Ecto neural progenitor cell (in vitro differentiated cells): ENCODE measurements at places on chromosomes 16 and 17.

- no peak for DNase-seq
These were observed 24.5 kb downstream of the C17orf67 start for GRCh38 chr17:56809106-56809819.

DNA sequence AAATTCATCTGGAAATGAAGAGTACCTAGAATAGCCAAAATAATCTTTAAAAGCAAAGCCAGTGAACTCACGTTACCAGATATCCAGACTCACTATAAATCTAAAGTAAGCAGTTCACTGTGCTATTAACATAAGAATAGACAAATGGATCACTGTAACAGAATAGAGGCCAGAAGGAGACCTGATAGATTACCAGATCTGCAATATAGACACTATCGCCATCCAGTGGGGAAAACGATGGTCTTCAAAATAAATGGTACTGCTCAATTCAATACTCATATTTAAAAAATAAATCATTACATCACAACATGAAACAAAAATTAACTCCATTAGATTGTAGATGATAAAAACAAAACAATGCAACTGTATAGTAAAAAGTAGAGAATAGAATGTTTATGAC lies 158.6 kb upstream of the CDH8 start:
- DNase-seq, result no peak

- DNase-seq, result no peak
These were observed 109.8 kb downstream of the SLC39A11 start for GRCh38 chr17:72982680-72983079.

- DNase-seq, result no peak
These were observed 10.4 kb downstream of the KPNB1 start for GRCh38 chr17:47660064-47660492.

DNA sequence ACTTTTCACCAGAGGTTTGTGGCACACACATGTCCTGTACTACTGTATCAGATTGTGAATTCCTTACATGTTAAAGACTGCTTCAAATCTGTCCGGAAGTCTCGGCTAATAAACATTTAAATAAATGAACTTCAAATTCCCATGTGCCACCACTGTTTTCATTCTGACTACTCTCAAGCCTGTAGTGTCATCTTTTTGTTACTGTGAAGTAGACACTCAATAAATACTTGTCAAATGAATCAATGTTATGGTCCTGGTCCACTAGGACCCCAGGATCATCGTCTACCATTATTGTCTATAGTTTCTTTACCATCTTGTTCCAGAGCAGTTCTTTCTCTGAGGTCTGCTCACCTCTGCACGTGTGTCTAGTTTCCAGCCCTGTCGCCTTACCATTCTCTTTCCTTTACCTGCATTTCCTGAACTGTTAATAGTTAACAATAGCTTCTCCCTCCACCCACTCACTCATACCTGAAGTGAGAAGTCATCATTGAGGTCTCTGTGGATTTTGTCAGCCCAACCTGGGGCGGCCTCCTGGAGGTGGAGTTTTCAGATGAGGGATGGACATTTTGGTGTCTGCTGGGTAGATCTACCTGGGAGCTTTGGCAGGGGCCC lies 333.0 kb downstream of the SEC14L1 start:
- no peak for DNase-seq

DNA sequence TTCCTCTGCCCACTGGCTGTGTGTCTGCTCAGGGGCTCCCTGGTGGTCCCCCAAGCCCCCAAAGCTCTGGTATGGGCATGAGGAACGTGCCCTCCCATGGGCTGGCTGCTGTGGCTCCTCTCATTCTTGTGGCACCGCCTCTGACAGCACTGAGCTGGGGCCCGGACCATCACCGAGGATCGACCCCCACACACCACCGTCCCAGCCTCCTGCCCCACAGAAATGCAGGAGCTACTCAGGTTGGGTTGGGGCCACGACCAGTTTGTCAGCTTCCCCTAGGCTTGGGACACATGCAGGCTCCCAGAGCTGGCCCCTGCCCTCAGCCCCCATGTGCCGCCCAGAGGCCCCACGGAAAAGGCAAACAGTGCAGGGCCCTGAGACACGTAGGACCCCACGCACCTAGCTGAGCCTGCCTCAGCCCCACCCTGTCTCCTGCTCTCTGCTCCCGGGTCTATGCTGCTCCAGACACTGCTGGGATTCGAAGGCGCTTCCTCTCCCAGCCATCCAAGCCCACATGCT lies 3.3 kb upstream of the CASKIN1 start:
- DNase-seq, result no peak

DNA sequence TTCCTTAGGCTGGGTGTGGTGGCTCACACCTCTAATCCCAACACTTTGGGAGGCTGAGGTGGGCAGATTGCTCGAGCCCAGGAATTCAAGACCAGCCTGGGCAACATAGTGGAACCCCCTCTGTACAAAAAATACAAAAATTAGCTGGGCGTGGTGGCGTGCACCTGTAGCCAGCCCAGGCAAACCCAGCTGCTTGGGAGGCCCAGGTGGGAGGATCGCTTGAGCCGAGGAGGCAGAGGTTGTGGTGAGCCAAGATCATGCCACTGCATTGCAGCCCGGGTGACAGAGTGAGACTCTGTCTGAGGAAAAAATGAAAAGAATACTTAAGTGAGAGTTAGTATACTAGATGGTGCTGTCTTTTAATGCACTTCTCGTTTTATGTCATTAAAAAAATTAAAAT lies 15.1 kb downstream of the PPM1D start:
- no peak for DNase-seq

GRCh38 chr16:85612191-85612800 lies 826 bp upstream of the GSE1 start:
- DNase-seq, result no peak

- no peak for DNase-seq
These were observed 88.5 kb upstream of the HNF1B start for GRCh38 chr17:37833237-37833859.

DNA sequence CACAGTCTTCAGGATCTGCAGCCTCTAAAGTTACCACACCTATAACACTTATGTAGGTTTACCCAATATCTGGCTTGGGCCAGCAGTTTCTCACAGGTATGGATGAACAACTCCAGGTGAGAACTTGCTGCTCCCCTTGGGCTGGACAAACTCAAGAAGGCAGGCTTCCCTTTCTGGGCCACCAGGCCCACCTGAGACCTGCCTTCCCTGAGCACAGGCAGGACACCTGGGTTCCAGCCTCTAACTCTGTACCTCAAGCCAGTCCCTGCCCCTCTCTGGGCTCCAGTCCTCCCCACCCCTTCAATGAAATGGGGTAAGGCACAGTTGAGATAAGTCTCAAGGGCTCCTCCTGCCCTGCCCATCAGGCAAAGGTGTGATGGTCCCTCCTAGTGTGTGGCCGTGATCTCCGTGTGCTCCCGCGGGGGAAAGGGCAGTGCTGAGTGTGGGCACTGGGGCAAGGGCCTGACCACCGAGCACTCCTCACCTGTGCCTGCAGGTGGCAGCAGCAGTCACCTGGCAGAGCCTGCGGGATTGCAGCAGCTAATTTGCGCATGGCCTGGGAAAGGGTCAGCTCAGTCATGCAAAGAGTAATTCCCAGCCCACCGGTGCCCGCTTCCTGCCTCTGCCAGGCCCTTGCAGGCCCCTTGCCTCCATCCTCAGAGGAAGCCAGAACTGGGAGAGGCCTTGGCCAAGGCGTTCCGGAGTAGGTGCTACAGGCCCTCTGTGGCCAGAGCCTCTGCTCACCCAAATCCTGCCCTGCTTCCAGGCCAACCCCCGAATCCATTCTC lies 28.2 kb upstream of the ADGRG1 start:
- DNase-seq, result peak; percentile 84

GRCh38 chr17:82598256-82599119 lies 49.8 kb downstream of the WDR45B start:
- DNase-seq, result no peak

- no peak for DNase-seq
These were observed 6.5 kb downstream of the PRSS27 start for GRCh38 chr16:2713523-2713922.

GRCh38 chr16:50567651-50568050 lies 19.5 kb downstream of the NKD1 start:
- no peak for DNase-seq

GRCh38 chr17:13194887-13195286 lies 177.1 kb upstream of the ELAC2 start:
- DNase-seq, result no peak

- no peak for DNase-seq
These were observed 12.7 kb upstream of the SPECC1 start for GRCh38 chr17:19996502-19996901.

- DNase-seq, result no peak
These were observed 27.5 kb downstream of the KIFC3 start for GRCh38 chr16:57774705-57775285.

DNA sequence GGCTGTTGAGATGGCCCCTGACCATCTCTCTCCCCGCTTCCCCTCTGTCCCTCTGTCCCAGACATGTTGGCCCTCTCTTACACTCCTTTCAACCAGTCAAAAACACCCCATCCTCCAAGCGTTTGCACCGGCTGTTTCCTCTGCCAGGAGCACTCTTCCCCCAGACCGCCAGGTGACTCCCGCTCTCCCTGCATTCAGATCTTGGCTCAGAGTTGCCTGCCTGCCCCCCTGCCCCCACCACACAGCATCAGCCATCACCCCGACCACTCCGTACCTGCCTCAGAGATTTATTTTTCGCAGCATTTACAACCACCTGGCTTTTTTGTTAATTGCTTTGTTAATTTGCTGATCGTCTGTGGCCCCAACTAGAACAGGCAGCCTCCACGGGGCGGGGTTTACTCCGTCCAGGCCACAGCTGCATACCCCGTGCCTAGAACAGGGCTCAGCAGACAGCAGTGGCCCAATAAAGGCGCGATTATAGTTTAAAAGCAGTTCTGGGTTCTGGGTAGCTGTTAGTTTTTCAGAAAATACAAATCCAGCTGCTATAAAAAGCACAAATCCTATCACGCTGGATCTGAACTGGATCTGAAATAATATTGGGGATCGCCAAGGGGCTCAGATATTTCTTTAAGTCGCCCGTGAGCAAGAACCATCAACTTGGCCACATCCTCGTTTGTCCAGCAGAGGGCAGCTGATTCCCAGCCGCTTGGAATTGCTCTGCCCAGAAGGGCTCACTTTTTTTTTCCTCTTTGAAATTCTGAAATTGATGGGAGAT lies 173.6 kb downstream of the IRF8 start:
- peak; percentile 77 for DNase-seq

DNA sequence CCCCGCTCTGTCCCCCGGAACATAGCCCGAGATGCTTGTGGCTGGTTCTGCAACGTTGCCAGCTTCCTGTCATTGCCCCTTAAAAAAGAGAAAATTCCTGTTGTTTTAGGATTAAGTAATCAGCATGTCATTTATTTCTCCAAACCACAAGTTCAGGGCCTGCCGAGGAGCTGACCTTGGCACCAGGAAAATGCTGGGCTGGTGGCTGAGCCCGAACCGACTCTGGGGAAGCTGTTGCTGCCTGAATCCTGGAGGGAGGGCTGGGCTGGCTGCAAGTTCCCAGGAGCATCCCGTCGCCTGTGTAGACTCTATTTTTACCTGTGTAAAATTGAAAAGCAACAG lies 130.9 kb upstream of the FOXF1 start:
- no peak for DNase-seq

GRCh38 chr16:23566724-23567123 lies 9.2 kb downstream of the UBFD1 start:
- no peak for DNase-seq

DNA sequence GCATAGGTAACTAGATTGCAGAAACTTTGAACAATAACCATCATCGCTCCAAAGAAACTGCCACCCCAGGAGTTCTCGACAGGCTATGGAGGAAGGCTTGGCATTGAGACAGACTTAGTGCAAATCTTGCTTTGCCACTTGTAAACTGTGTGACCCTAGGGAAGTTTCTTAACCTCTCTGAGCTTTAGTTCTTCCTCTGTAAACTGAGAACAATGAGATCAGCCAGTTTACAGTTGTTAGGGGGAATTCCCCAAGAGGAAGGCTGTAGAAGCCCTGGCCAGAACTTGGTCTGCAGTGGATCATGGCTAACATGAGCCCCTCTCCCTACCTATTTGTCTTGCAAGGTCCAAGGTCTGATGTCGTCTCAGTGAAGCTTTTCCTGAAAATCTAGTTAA lies 78.9 kb downstream of the NT5M start:
- no peak for DNase-seq

DNA sequence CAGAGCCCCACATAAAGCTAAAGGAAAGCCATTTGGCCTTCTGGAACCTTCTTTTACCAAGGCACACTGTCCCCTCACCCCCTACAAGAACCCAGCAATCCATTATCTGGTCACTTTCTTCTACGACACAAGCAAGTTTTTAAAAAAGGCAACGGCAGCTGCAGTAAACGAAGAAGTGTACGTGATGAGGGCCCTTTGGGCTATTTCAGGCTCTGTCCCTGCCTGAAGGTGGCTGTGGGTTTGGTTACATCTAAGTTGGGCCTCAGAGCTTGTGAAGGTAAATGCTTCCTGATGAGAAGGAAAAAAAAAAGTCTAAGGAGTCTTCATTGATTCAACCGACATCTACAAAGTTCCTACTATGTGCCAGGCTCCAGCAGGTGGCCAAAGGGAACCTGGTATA lies 35.4 kb downstream of the XYLT1 start:
- no peak for DNase-seq

DNA sequence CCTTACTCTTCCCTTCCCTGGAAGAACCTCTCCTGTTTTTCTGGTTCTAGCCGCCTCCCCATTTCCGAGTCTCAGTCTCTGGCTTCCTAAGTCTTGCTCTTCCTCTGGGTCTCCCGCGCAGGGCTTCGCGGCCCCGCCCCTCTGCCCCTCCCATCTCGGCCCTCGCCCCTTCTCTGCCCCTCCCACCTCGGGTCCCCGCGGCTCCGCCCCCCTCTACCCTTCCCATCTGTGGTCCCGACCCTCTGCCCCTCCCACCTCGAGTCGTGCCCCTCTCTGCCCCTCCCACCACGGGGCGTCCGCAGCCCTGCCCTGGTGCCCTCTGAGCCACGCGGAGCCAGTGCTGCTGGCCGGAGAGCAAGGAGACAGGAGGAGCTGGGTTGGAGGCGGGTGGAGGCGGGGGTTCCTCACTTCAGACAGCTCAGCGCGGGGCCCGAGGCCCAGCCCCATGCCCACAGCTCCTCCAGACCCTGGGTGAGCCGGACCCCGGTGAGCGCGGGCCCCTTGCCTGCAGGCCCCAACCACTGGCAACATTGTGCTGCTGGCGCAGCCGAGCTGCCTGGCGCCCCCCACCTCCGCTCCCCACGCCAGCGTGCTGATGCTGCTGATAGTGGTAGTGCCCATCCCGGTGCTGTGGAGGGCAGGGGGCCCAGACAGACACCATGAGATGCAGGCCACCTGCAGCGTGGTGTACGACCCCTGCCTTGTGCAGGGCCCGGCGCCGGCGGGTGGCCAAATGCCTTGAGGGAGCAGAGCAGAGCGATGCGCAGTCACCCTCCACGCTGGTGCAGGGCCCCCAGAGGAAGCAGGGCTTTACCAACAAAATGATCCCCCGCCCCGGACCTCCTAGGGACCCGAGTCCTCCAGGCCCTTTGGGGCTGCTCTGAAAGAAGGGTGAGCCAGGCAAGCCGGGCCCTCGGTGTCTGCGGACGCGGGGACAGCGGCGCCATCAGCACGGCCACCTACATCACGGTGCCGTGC lies 2115.3 kb downstream of the TP53TG3F start:
- DNase-seq, result no peak

DNA sequence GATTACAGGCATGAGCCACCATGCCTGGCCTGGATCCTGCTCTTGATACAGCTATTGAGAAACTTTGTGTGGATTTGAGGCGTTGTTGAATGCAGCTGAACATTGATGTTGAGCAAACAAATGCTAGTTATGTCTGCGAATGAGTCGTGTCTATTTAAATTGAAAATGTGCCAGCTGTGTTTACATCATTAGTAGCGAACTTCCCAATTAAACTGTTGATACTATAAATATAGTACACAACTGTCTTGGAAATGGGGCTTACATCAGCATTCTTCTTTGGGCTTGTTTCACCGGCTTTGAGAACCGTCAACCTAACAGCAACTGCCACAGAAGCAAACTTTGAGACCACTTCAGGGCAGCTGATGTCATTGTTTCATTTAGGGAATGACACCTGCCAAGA lies 251.9 kb downstream of the RBFOX1 start:
- DNase-seq, result no peak

GRCh38 chr17:57749701-57750100 lies 4.6 kb upstream of the CCDC182 start:
- DNase-seq, result no peak
